ENCODE measurements at places on chromosomes 7 and 10.

GRCh38 chr10:95350830-95351228 is 60.0 kb upstream of the PDLIM1 start:
- DNase-seq = no peak

- DNase-seq = no peak
Measured at GRCh38 chr10:31353574-31353973, 34.6 kb downstream of the ZEB1 start.

GRCh38 chr7:123237-123636 is 69.1 kb upstream of the FAM20C start:
- no peak for DNase-seq

DNA sequence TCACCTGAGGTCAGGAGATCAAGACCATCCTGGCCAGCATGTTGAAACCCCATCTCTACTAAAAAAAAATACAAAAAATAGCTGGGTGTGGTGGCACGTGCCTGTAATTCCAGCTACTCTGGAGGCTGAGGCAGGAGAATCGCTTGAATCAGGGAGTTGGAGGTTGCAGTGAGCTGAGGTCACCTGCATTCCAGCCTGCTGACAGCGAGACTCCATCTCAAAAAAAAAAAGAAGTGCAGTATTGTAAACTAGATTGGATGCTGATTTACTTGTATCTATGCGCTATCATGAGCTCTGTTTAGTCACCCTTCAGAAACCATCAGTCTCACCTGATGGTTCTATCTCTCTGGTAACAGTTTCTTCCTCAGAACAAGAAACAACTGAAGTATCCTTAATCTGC is 13.8 kb downstream of the ZSCAN21 start:
- no peak for DNase-seq

GRCh38 chr10:129904323-129904722 is 59.8 kb downstream of the EBF3 start:
- no peak for DNase-seq

DNA sequence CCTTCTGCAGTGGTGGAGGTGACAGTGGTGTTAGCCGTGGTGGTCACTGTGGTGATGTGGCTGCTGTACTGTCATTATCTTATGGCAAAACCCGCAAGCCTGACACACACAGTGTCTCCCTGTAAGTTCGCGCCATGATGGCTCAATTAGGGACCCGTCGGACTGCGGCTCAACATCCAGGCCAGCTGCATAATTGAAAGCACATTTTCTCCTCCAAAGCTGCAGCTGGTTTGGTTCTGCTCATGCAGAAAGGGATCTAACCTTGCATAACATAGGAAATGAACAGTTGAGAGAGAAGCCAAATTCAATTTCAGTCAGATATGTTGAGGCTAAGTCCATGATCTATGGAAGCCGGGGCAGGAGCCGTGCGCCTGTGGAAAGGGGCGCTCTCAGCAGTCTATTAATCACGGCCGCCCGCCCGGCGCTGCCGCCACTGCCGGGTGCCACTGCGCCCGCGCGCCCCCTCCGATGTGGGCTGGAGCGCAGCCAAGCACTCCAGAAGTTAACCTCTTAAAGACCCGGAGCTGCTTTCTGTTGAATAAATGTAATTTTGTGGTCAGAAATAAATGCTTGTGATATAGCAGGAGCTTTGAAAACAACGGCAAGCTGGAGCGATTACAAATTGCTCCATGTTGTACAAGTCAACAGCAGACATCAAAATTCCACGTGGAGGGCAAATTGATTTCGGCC is 227.7 kb downstream of the CUX1 start:
- DNase-seq = no peak

- DNase-seq = no peak
Measured at GRCh38 chr10:123417414-123417813, 248.7 kb upstream of the GPR26 start.
